ENCODE measurements at places on chromosomes 12 and 14.
A peak's percentile ranks its signal among the peaks of the same experiment; 100 is the strongest.

DNA sequence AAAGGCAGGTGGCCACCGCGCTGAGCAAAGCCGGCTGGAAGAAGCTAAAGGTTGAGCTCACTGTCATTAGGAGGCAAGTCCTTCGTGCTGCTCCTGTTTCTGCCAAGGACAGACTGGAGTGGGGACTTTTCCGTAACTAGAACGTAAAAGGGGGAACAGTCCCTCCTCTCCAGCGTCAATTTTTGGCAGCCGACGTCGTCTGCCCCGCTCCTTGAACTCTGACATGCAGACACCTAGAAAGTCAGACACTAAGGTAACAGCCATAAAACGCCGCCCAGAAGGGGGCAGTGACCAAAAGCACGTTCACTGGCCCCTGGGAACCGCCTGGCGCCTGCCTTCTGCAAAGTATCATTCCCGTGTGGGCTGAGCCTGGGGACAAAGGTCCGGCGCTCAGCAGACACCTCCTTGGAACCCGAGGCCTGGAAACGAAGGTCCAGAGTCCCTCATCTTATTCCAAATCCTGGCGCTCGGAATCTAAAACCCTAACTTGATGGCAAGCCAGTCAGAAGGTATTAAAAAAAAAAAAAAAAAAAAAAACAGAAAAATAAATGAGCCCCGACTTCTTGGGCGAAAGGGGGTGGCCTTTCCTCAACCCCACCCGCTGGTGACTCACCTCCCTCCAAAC is 1.1 kb upstream of the LRP1 start:
- DNase-seq = no peak

- no peak for DNase-seq
These were observed 238.8 kb downstream of the TTC6 start for GRCh38 chr14:37834275-37834674.

DNA sequence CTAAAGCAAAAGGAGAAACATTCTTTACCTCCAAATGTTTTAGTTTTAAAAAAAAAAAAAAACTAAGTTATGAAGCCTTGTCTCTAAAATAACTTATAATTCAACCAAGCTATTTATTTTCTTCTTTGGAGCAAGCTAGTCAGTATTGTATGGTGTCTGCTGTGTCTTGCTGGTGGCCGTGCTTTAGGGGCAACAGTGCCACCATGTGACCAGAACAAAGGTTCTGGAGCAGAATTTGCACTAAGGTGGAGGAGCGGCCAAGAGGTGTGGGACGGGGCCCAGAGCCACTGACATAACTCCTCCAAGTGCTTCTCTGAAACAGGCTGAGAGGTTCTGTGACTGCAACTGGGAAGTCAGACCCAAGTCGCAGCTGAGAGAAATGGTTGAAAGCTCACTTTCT is 4.5 kb downstream of the FICD start:
- DNase-seq = no peak

DNA sequence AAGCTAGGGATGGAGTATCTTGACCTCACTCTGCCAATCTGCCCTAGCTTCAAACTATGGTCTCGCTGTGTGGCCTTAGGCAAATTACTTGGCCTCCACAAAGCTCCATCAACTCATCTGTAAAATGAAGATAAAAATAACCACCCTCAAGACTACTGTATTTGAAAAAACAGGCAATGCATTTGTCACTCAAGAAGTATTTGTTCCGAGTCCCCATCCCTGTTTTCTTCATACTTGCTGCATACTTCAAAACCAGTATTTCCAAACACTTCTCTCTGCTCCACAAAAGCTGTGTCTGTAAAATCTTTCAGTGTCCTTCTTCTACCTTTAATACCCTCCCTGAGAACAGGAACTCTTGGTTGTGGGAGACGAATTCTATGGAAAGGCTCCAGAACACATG is 47.9 kb downstream of the GTF2A1 start:
- DNase-seq = no peak

DNA sequence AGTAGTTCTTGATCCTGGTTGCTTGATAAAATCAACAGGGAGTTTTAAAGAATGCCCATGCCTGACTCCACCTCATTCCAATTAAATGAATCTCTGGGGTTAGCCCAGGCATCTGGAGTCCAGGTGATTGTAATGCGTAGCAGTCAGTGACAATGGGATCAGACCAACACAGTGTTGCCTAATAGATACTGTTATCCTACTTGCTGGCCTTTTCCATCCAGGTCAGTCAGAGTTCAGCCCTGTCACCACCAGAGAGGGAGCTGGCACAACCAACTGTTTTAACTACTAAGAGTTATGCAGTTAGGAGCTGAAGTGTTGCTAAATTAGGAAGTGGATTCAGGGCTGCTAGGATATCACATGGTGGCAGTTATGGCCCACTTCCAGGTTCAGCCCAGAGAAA is 107.1 kb downstream of the GPR135 start:
- peak; percentile 83 for DNase-seq

- DNase-seq = no peak
These were observed 36.2 kb downstream of the VDR start for GRCh38 chr12:47868552-47869031.

GRCh38 chr12:24555730-24556129 is 393.2 kb downstream of the BCAT1 start:
- no peak for DNase-seq

GRCh38 chr12:64780132-64780530 is 20.9 kb upstream of the GNS start:
- DNase-seq = no peak

DNA sequence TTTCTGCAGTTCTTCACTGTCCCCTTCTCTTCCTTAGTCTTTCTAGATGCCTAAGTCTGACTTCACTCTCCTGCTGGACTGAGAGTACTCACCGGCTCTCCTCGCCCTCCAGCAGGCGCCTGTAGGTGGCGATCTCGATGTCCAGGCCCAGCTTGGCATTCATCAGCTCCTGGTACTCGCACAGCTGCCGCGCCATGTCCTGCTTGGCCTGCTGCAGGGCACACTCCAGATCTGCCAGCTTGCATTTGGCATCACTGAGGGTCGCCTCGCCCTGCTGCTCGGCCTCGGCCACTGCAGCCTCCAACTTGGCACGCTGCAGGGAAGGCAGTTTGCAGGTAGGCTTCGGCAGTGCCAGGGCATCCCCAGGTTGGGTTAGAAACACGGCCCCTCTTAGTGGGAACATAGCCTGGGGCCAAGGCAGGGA is 5.2 kb downstream of the KRT84 start:
- no peak for DNase-seq

DNA sequence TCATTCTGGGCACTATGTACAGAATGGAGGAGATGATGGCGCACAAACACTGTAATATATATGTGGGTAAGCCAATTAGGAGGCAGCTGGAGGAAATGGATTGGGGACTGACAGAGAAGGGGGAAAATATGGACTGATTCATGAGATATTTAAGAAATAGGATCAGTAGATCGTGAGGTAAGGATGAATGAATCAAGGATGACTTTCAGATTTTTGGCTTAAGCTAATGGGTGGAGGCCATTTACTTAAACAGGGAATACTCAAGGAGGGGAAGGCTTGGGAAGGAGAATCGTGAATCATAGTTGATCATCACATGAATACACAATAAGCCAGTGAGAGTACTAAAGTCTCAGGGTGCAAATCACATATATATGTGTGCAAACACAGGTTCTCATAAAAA is 11.2 kb upstream of the GNPNAT1 start:
- DNase-seq = peak; percentile 41

DNA sequence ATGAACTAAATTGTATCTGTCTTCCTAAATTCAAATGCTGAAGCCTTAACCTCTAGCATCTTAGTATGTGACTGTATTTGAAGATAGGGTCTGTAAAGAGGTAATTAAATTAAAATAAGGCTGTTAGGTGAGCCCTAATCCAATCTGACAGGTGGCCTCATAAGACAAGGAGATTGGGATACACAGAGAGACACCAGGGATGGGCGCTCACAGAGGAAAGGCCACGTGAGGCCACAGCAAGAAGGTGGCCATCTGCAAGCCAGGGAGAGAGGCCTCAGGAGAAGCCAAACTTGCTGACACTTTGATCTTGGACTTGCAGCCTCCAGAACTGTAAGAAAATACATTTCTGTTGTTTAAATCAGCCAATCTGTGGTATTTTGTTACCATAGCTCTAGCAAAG is 110.6 kb downstream of the GTF2A1 start:
- no peak for DNase-seq

GRCh38 chr14:104363891-104364760 is 215.4 kb upstream of the C14orf180 start:
- no peak for DNase-seq

GRCh38 chr14:44609876-44610510 is 102.9 kb upstream of the FSCB start:
- no peak for DNase-seq

DNA sequence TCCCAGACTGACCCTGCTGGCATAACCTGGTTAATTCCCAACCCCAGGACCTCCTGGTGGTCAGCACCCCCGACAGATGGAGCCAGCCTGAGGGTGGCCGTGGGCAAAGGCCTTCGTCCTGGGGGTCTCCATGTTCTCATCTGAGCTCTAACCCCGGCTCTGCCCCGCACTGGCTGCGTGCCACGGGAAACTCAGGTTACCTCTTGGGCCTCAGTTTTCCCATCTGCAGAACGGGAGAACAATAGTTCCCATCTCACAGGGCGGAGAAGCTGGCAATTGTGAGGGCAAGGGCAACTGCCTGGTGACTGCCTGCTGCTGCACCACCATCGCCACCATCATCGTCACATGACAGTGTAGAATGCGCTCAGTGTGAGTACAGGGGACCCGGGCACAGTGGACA is 77.9 kb downstream of the RFLNA start:
- no peak for DNase-seq

- no peak for DNase-seq
These were observed 471 bp downstream of the MTRFR start for GRCh38 chr12:123233505-123234308.

- DNase-seq = no peak
These were observed 359.2 kb downstream of the SYT1 start for GRCh38 chr12:79223761-79224160.

GRCh38 chr12:28507867-28508266 is 317.6 kb downstream of the CCDC91 start:
- DNase-seq = no peak

DNA sequence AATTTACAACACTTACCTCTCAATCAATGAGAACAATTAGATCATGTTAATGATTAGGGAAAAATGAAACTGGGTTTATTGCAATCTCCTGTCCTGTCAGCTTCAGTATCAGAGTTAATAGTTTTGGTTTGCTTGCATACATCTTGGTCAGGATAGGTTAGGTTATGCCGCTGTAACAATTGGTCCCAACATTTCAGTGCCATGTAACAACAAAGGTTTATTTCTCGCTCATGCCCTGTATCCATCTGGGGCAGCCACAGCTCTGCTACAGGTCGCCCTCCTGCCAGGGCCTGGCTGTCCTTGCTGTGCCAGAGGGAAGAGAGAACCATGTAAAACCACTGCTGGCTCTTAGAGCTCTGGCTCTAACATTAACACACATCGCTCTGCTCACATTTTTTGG is 30.5 kb upstream of the SPTLC2 start:
- DNase-seq = no peak

DNA sequence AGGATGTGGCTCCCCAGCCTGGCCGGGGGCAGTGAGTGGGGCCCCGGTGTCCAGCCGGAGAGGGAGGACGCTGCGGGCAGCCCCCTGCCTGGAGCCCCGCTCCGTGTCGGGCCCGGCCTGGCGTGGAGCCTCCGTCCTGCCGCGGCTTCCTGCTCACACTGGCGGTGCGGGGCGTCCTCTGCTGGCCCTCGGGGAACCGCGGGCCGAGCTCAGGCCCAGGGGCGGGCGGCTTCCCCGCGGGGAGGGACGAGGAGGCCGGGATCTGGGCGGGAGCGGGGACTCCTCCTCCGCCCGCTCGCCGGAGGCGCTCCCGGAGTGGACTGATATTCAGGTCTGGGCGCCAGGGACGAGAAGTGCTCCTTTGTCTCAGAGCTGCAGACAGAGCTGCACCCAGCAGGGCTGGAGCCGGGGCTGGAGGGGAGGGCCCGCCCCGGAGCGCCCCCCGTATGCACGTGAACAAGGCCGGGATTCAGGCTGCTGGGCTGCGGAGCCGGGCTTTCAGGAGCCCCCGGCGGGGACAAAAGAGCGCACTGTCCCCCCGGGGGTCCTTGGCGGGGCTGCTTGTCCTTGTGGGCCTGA is 2.2 kb downstream of the MMP17 start:
- DNase-seq = peak; percentile 66

DNA sequence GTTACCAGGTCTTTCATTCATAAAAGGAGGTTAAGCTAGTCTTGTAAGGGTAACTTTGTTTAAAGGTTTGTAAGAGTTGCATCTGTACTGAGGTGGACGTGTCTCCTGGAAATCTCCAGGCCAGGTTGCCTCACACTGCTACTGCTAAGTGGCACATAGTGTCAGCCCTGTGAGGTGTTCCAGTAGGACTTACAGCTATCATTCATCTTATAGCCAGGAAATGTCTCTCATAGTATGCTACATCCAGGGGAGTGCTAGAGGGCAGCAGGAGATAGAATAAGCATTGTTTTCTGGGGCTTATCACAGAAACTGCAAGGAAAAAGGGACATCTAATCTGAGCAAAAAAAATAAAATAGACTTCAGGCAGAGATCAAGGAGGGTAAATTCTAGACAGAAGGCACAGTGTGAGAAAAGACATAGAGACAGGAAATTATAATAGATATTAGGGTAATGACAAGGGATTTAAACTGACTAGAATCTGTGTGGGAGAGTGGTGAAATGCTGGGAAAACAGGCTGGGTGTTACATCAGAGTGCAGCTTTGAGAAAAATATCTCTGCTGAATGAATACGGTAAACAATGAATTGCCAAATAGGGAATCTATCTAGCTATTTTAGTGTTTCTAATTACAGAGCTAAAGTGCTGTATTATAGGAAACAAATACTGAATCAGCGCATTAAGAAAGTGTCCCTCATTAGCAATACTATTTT is 205.1 kb upstream of the ABCD2 start:
- DNase-seq = no peak

GRCh38 chr14:103056322-103057027 is 874 bp downstream of the CDC42BPB start:
- no peak for DNase-seq

GRCh38 chr12:91189516-91189915 is 6.9 kb upstream of the DCN start:
- peak; percentile 10 for DNase-seq

DNA sequence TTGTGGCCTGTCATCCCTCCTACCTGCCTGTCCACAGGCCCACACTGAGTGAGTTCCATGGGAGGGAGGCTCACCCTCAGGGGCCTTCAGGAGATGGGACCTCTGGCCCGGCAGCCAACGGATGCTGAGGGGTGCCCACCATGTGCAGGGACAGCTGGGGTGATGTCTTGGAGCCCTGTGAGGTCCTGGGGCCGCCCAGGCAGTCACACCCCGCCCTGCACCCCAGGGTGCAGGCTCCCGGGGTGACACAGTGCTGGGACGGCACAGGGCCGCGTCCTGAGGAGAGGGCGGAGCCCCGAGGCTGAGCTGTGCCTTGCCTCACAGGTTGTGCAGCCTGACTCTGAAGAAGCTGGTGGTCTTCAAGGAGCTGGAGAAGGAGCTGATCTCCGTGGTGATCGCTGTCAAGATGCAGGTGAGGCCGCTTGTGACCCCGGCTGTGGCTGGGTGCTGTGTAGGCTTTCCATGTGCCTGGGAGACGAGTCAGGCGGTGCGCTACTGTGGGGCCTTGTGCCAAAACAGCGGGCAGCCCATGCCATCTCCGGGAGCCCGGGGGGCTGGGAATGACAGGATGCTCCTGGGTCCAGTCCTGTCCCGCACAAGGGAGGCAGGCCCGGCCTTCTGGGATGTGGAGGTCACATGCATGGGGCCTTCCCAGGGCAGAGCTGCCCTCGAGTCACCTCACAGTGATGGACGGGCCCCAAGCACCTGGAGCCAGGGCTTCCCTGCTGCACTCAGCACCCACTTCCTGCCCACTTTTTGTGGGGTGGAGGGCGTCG is 33.8 kb downstream of the PACS2 start:
- no peak for DNase-seq

Measured in AG09319 (cell line).